Germinal center (tissue), 1 donor: ENCODE measurements at places on chromosomes 7 and 10.

DNA sequence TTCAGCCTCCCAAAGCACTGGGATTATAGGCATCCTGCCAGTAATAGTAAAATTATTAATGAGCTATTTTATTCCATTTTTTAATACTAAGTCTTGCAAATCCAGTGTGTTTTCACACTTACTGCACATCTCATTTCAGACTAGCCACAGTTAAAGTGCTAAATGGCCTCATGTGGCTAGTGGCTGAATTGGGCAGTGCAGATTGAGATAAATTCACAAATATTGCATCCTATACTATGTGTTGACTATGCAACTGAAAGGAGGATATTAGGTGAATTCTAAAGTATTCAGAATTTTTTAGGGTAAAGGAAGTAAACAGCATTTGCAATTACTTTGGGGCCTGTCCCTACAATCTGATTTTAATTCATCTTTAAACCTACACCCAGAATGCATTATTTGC is 10.2 kb downstream of the APBB1IP start:
- DNase-seq: no peak

DNA sequence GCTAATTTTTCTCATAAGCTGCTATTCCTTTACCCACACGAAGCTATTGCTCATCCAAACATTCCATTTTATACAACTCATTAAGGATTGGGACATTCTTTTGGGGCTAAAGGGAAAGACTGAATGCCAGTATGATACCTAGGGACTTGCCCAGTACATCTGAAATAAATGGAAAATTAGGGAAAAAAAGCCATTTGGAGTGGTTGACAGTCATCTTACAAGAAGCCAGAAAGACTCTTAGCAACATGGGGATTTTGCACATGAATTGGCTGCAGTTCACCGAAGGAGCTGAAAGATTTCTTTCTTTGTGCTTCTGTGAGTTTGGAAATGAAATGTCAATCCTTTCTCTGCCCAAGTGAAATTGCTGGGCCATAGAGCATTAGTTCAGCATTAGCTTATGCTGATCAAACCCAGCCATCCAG is 43.3 kb upstream of the MTURN start:
- no peak for DNase-seq

GRCh38 chr7:50783801-50784507 is 1.3 kb upstream of the GRB10 start:
- DNase-seq: no peak

- DNase-seq: no peak
Measured at GRCh38 chr7:157667261-157667660, 330.5 kb downstream of the DNAJB6 start.

- no peak for DNase-seq
Measured at GRCh38 chr7:131723926-131724325, 167.5 kb upstream of the PODXL start.

- no peak for DNase-seq
Measured at GRCh38 chr10:113035732-113036312, 85.8 kb downstream of the TCF7L2 start.

- DNase-seq: no peak
Measured at GRCh38 chr7:27046854-27047549, 48.8 kb downstream of the HOXA1 start.

DNA sequence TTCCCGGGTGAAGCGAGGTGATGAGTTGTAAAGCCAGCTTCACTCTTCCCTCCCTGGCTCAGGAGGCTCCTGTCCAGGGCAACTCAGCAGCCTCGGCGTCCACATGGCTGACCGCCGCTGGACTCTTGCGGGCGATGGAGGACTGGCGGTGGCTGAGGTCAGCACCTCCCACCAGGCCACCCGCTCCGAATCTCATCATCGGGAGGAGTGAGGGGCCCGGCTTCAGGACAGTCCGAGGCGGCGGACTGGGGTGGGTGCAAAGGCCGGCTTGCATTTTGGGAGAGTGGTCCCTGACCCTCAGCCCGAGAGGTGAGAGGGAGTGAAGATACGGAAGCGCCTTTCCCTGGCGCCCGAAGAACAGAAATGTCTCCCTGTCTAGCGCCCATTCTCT is 759 bp downstream of the DNAJB12 start:
- DNase-seq: no peak

GRCh38 chr10:14728346-14728745 is 46.4 kb downstream of the FAM107B start:
- no peak for DNase-seq

DNA sequence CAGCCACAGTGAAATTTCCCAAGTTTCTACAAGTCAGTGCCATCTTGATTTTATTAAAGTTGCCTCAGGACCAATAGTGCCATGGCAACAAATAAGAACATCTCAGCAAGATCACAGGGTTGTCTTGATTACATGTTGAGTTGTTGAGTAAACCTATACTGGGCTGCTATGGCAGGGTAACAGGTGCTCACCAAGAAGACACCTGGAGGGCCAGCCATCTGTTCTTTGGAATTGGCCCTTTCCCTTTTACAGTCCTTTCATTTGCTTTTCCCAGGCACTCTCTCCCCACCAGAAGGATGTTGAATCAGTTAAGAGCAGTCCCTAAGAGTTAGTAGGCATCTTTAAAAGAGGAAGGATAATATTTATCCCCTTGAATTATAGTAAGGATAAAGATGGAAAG is 582.0 kb downstream of the TNS3 start:
- no peak for DNase-seq

- peak; percentile 79 for DNase-seq
Measured at GRCh38 chr7:1062296-1063294, 18.2 kb downstream of the GPR146 start.

GRCh38 chr7:199483-200249 is 7.3 kb downstream of the FAM20C start:
- DNase-seq: no peak

GRCh38 chr7:35519971-35520809 is 174.7 kb downstream of the HERPUD2 start:
- peak; percentile 71 for DNase-seq

DNA sequence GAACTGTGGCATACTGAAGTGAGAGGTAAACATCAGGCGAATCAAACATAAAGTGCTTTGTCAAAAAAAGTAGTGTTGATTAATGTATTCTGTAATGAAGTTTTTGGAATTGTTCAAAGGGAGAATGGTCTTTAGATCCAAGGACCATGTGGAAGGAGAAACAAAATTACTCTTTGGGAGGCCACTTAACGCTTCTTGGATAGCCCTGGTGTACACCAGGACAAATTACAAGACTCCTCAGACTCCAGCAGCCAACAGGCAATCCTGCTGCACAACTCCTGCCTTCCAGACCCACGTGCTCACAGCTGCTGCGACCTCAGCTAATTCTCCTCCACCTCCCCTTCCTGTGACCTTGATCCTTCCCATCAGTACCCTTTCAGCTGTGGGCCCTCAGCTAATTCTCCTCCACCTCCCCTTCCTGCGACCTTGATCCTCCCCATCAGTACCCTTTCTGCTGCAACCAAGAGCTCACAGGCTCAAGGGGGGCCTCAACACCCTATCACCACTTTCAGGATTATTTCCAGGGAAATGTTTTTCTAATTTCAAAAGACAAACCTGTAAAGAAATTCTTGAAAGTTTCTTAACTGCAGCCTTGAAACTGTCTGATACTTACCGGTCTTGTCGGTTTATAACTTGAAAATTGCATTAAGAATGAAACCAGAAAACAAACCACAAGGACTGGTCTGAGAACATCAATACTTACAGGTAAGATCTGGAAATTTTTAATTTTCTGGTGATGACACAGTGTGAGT is 29.7 kb upstream of the DDC start:
- DNase-seq: no peak

GRCh38 chr10:117441812-117442443 is 66.7 kb upstream of the PDZD8 start:
- DNase-seq: no peak

DNA sequence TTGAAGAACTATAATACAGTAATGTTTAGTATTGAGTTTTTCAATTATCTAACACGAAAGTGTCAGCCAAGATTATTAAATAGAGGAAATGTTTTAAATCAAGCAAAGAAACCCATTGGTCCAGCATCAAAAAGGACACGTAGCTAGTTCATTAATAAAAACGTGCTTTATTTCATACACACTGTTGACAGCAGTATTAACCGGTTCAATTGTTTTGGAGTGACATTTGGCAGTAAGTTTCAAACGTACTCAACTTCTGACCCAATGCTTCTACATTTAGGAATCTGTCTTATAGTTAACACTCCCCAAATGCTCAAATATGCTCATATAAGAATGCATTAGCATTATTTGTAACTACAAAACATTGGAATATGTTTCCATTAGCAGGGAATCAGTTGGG is 41.3 kb downstream of the SLC16A12 start:
- DNase-seq: no peak

DNA sequence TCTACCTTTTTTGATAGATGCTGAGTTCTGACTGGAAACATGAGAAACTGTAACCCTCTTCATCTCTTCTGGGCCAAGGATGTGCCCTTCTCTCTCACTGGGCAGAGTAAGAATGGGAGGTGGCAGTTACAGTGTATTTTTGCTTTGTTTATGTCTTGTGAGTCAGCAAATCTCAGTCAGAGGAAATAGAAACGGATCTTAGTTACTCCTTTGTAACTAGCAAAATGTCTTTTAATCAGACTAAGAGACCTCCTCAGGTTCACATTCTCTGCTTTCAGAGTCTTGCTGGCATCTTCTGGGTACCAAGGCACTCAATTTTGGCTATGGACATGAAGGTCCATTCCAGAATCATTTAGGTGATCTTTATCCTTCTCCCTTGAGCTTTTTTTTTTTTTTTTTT is 70.9 kb downstream of the HHEX start:
- DNase-seq: no peak

DNA sequence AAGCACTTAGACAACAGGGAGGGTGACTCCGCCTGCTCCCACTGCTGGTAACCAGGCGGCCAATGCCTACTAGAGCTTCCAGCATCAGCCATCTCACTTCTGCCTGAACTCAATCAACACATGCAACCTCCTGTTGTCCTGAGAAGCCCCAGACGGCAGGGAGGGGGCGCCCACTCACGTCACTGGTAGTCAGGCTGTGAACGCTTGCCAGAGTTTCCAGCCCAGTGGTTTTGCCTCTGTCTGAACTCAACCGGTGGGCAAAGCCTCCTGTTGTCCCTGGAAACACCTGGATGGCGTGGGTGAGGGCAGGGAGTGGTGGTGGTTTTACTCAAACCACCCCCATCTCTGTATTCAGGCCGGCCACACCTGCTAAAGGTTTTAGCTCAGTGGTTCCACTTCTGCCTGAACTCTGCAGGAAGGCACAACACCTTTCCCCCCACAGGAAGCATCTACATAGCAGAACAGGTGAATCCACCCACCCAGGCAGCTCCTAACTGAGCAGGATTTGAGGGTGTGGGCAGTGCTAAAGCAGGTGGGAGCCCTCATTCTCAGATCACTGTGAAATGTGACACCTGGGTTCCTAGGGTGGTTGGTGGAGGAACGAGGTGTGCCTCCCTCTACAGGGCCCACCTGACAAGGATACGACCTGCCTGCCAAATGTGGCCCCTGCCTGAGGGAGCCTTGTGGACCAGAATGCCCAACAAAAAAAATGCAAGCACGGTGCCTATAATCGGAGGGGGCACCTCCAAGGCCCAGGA is 563.0 kb upstream of the SEMA3D start:
- no peak for DNase-seq

- DNase-seq: no peak
Measured at GRCh38 chr10:128036746-128037543, 89.3 kb downstream of the MKI67 start.

DNA sequence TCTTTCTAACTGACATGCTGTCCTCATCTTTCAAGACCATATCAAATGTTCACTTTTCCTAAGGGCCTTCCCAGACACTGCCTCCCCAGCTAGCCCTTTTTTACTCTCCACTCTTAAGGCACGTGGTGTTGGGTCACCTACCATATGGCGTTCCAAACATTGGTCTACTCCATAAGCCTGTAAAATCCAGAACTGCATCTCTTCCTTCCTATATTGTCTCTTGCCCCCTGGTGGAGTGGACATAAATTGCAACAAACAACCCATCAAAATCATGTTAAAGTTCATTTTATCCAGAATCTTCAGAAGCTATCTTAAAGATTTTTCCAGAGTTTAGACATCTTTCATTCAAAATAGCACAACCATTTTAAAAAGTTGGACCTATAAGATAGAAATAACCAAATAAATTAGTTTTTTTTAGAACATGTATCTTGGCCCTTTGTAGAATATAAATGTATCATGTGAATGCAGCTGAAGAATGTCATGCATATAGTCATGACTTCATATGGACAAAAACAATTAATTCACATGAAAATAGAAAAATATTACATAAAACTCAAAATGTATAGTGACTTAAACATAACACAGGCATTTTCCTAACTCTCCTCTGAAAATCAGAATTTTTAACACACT is 180.6 kb upstream of the CHRM2 start:
- no peak for DNase-seq

GRCh38 chr10:84054743-84055142 is 84.6 kb upstream of the GHITM start:
- no peak for DNase-seq

GRCh38 chr7:11726001-11726793 is 105.8 kb downstream of the THSD7A start:
- DNase-seq: no peak

GRCh38 chr10:86310702-86311101 is 55.9 kb downstream of the GRID1 start:
- no peak for DNase-seq

- no peak for DNase-seq
Measured at GRCh38 chr7:70267381-70268120, 669.3 kb downstream of the AUTS2 start.
